ENCODE measurements at places on chromosomes 6 and 20.
A peak's percentile ranks its signal among the peaks of the same experiment; 100 is the strongest.

- DNase-seq = no peak
Observed at GRCh38 chr6:35478259-35478658, 10.1 kb downstream of the RPL10A start.

GRCh38 chr20:35539756-35540212, 2.1 kb upstream of the ERGIC3 start:
- DNase-seq = peak; percentile 48

DNA sequence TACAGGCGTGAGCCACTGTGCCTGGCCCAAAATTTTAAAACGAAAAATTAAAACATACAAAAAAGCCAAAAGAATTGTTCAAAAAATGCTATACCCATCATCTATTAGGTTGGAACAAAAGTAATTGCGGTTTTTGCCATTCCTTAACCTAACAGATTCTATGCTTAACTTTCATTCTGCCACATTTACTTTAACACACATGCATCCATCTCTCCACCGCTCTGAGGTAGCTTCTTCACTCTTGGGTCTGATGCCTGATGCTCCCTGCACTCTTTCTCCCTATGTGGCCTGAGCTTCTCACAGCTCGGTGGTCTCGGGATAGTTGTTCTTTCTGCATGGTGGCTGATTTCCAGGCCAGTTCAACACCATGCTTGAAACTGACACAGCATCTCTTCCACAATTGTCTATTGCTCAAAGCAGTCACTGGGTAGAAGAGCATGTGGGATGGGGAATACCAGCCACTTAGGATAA, 4.7 kb upstream of the MANBAL start:
- DNase-seq = no peak

- no peak for DNase-seq
Observed at GRCh38 chr20:13554706-13555105, 84.0 kb downstream of the TASP1 start.

DNA sequence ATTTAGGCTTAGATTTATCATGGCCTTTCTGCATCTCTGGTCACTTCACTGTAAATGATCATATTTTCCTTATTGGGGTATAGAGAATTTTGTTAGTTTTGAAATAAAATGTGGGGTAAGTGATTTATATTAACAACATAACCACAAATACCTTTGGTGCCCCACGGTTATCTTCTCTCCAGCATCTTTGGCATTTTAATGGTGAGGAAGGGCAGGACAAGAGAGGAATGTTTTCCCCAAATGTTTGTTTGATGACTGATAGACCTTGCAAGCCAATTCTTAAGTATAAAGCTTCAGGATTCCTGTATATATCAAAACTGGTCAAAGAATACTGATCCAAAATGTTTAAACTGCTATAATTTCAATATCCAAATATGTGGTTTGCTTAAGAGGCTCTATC, 171.6 kb upstream of the SMLR1 start:
- DNase-seq = no peak

- no peak for DNase-seq
Observed at GRCh38 chr6:132144456-132144855, 193.3 kb upstream of the CCN2 start.
